ENCODE measurements at places on chromosomes 2 and 18. TPM values are rescaled to one million over a fixed set of nuclear protein-coding genes. Genes with fewer than 3 reads are reported as not detected.

DNA sequence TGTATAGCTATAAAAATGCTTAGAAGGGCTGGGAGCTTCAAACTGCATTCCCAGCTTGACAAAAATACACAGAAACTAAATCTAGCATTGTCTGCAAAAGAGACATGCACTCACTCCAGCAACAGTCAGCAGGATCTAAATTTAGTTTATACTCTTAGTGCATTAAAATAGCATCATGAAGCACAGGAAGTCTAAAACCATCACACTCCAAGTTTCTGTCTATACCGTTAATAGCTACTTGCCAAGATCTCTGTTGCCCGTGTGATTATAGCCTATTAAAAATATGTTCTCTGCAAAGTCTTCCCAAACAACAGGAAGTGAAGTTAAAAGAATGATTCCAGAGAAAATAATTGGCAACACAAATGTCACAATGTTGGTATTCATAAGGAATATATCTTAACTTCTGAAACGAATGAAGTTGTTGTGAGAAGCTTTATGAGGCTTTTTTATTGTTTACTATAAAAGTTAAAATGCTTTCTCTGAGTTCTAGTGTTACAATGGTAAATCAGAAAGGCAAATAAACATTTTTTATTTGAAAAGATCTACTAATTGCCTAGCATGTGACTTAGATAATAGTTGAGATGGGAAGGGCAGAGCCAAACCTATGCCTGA, 184.2 kb downstream of the ZNF385B start:
- peak; percentile 32 for DNase-seq

- DNase-seq: no peak
Measured at GRCh38 chr18:4017480-4017879, 437.6 kb downstream of the DLGAP1 start.

The ANKRD29 gene
- 0.78 TPM for polyA plus RNA-seq

- no peak for DNase-seq
Measured at GRCh38 chr18:3392467-3392855, 57.5 kb upstream of the TGIF1 start.

GRCh38 chr2:168254158-168254935, 7.0 kb upstream of the STK39 start:
- no peak for DNase-seq

The UPP2 gene
- polyA plus RNA-seq: 11.7 TPM

- DNase-seq: no peak
Measured at GRCh38 chr2:161223139-161223732, 63.0 kb downstream of the TANK start.

DNA sequence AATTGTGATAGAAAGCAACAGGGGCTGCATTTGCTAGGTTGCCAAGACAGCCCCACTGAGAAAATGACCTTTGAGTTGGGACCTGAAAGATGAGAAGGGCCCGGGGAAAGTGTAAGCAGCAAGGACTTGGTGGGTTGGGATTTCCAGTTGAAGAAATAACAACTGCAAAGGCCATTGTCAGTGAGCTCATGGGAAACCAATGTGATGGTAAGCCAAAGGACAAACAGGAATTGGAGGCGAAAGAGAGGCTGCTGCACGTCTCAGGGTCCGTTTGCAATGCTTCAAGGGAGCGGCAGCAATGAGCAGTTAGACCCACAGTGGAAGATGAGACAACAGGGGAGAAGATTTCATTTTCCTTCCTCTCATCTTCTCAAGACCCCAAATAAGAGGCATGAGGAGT, 51.5 kb upstream of the RGPD4 start:
- no peak for DNase-seq

The IL1R1 gene
- 29.6 TPM for polyA plus RNA-seq

- DNase-seq: no peak
Measured at GRCh38 chr2:47908682-47909081, 2.4 kb upstream of the FBXO11 start.

DNA sequence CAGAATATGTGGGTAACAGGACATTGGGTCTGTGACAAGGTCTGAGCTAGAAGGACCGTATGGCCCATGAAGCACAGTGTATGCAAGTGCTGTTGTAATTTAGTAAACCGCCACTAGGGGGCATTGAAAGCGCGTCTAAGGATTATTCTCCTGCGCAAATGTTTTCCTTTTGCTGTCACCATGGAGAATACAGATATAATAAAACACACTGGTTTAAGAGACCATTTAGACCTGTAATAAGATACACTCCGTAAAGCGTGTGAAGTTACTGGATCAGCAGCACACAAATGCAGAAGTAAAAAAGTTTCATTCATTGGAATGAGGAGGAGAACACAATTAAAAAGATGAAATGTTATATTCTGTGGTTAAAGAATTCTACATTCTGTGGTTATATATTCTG, 272.4 kb downstream of the AGAP1 start:
- DNase-seq: peak; percentile 76

DNA sequence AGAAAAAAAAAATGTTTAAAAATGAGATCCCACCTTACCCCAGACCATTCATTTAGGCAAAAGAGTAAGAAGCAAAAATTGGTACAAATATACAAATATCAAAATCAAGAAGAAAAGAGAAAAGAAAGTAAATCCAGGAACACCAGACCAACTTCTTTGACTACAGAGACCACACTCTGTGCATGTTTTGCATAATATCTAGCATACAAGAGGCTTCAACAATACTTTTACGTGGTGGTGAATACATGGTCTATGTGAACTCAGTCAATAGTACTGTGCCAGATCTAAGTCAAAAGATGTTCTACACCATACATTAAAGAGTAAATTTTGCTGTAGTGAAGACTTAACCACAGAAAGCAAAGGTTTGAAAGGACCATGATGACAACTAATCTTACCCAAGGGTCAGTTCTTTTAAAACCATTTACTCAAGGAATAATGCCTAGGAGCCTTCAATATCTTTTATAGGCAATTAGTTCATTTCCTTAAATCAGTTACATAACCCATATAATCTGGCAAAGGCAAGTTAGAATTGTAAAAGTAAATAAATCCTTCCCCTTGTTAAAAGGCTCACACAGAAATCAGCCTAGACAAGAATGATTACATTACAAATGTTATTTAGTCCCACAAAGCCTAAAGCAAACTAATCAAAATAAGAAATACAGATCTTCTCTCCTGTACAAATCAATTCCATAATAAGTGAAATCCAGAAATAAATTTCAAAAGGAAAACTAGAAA, 115.2 kb downstream of the EXOC6B start:
- DNase-seq: no peak

GRCh38 chr2:80303909-80304837, at the start of gene LRRTM1:
Gene LRRTM1 (minus strand): TSS chr2:80304752. CDS start chr2:80303819, 933 bp downstream.
- DNase-seq: no peak

The APCDD1 gene
- 57.3 TPM for polyA plus RNA-seq

The ABCG5 gene
- 0.31 TPM for polyA plus RNA-seq

DNA sequence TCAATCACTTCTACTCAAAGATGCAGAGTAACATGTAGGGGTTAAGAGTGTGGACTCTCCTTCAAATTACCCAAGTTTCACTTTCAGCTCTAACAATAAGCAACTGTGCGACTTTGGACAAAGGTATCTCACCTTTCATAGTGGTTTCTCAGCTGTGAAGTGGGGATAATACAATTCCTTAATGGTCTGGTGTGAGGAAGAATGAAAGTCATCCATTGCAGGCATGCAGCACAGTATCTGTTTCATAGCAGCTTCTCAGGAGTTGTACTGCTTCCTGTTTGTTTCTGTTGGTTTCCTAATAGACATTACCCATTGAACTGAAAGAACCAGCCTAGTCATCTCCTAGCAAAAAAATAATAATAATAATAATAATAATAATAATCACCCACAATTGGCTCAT, 74.4 kb downstream of the DDX18 start:
- DNase-seq: no peak

- no peak for DNase-seq
Measured at GRCh38 chr2:168432565-168433186, 23.4 kb upstream of the CERS6 start.

GRCh38 chr2:12714391-12715221, 2.1 kb upstream of the TRIB2 start:
- DNase-seq: no peak

The FTCDNL1 gene
- 1.2 TPM for polyA plus RNA-seq

The RAPGEF4 gene
- 11.0 TPM for polyA plus RNA-seq

The GREB1L gene
- polyA plus RNA-seq: 2.3 TPM

Measured in right renal cortex interstitium (tissue), 3 donors.